Stomach (tissue), 19 donors: ENCODE measurements at places on chromosomes 12 and 14. TPM values are rescaled to one million over a fixed set of nuclear protein-coding genes. Genes with fewer than 3 reads are reported as not detected.

DNA sequence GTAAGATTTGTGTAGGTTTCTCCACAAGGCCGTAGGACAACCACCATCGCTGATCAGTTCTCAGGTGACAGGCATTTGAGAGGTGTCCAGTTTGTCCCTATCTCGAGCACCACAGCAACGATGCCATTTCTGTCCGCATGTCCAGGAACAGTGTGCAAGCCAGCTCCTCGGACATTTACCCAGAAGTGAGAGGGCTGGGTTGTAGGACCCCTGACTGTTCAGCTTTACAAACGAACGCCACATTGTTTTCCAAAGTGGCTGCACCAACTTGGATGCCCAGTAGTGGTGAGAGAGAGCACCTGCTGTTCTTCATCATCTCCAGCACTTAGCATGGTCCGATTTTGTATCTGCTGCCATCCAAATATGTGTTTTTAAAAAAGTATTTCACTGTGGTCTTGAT, 38.6 kb downstream of the CYP46A1 start:
- DNase-seq, result no peak

DNA sequence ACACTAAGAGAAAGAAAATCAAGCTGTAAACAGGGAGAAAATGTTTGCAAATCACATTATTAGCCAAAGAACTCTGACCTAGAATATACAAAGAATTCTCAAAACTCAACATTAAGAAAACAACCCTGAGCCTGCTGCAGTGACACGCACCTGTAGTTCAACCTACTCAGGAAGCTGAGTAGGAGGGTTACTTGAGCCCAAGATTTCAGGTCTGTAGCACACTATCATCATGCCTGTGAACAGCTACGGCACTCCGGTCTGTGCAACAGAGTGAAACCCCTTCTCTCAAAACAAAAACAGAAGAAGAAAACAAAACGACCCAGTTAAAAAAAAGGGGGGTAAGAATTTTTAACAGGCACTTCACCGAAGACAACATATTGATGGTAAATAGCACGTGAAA, 20.8 kb downstream of the SAV1 start:
- no peak for DNase-seq

GRCh38 chr14:84770030-84770429, 759.9 kb upstream of the FLRT2 start:
- DNase-seq, result no peak

Gene ING4
- total RNA-seq, result 33.5 TPM

Gene CNTN1
- total RNA-seq, result 28.6 TPM

Gene KRT83
- not detected for total RNA-seq
